ENCODE measurements at places on chromosomes 4 and X. TPM values are rescaled to one million over a fixed set of nuclear protein-coding genes. Genes with fewer than 3 reads are reported as not detected.

GRCh38 chr4:122636697-122637096 lies 15.8 kb upstream of the IL21 start:
- H3K27ac ChIP-seq: no peak overlapping the region
- no peak for DNase-seq
- H3K4me3 ChIP-seq: no peak overlapping the region
- no peaks in the 10 kb centered on the region for H3K27me3 ChIP-seq

GRCh38 chrX:40154853-40155588 lies 57.3 kb upstream of the BCOR start:
- peak overlapping the region; percentile 82 for H3K4me3 ChIP-seq
- H3K27me3 ChIP-seq: no peaks in the 10 kb centered on the region
- peak overlapping the region; percentile 66 for H3K27ac ChIP-seq
- no peaks in the 10 kb centered on the region for H3K36me3 ChIP-seq

The KDM6A gene
- total RNA-seq: 21.8 TPM

The OPHN1 gene
- total RNA-seq: 0.21 TPM

DNA sequence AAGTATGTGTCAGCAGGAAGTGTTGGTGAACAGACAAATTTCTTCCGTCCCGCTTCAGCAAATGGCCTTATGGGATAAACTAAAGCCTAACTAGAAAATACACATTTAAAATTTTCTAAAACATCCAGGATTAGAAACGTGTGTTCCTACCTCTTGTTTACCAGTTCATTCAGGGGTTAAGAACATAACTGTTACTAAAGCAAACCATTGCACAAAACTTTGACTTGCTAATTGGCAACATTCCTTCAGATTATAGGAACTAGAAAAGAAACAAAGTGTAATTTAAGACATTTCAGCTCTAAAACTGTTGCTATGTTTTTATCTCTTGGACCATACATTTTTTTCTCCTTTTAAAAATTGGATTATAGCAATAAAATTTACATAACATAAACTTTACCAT lies 39.5 kb upstream of the CXCL13 start:
- DNase-seq: no peak
- H3K36me3 ChIP-seq: no peaks in the 10 kb centered on the region
- no peaks in the 10 kb centered on the region for H3K4me1 ChIP-seq
- H3K4me3 ChIP-seq: no peak overlapping the region

DNA sequence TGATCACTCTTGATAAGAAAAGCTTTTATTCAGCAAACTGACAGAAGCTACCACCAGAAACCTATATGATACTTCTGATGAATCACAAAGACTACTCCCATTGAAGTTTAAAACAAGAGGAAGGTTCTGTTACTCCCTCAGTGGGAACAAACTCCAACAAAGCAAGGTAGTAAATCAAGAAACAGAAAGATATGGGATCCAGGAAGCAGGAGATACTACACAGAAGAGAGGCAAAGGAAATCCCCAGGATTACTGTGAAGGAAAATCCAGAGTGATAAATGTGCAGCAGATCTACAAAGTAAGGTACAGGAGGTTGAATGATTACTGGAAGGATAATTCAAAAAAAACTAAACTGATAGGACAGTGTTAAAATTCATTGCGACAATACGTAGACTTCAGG lies 222.4 kb downstream of the HHIP start:
- H3K27me3 ChIP-seq: no peaks in the 10 kb centered on the region
- H3K36me3 ChIP-seq: no peaks in the 10 kb centered on the region
- DNase-seq: no peak

The GPR143 gene
- total RNA-seq: not detected
